ENCODE measurements at places on chromosomes 6 and 20.

- no peak for DNase-seq
Observed at GRCh38 chr6:111468329-111469012, 14.5 kb downstream of the REV3L start.

DNA sequence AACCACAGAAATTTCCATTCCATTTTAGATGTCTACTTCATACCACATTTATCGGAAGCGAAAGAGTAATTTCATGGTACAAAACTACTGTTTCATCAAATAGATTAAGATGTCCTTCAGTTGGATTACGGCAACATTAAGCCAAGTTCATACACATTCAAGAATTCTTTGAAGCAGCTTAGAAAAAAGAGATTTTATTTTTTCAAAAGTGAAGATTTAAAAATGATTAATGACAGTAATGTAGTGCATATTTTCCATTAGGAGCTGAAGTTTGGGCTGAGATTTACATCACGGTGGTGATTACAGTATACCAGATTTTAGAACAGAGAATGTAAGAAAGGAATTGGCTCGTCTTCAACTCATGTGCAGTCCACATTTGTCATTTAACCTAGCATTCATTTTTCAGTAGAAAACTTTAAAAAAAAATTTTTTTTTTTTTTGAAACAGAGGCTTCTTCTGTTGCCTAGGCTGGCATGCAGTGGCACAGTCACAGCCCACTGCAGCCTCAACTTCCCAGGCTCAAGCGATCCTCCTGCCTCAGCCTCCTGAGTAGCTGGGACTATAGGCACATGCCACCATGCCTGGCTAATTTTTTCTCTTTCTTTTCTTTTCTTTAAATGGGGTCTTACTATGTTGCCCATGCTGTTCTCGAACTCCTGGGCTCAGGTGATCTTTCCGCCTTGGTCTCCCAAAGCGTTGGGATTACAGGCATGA lies 1.9 kb downstream of the SYNJ2 start:
- no peak for DNase-seq

DNA sequence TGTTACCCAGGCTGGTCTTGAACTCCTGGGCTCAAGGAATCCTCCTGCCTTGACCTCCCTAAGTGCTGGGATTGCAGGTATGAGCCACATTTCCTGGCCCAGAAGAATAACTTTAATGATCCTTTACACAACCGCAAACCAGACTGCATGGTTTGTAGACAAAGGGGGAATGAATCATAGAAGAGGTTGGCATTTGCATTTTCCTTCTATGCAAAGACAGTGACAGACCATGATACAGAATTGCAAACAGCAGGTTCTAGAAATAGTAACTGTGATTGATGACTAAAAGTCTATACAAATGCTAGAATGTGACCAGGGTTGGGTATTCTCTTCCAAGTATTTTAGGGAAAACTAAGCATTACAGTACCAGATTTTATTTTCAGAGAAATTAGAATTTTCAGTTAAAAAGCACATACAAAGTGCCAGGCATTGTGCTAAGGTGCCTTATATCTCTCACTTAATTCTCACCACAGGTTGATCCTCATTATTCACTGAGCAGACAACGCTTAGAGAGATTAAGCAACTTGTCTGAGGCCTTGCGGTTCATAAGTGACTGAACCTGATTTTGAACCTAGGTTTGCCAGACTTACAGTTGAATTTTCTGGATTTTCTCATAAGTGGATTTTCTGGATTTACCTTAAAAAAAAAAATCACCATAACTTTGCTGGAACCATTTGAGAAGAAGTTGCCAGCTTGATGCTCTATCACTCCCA lies 146.6 kb downstream of the ZFAND3 start:
- no peak for DNase-seq

DNA sequence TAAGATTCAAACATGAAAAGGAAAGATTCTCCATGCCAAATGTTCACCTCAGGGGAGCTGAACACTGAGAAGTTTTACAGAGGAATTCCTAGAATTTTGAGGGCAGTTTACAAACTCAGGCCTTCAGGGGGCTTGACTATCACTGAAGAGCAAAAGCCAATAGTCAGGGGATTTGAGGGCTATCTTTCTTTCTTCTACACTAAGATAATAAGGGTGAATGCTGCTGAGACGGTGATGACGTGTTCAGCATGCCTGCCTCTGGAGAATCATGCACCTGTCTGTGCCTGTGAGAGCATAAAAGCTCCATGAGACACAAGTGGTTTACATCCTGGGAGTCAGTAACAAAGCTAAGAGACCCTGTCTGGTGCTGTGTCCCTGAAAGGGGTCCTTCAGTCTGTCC lies 1085.6 kb downstream of the KIF16B start:
- no peak for DNase-seq

DNA sequence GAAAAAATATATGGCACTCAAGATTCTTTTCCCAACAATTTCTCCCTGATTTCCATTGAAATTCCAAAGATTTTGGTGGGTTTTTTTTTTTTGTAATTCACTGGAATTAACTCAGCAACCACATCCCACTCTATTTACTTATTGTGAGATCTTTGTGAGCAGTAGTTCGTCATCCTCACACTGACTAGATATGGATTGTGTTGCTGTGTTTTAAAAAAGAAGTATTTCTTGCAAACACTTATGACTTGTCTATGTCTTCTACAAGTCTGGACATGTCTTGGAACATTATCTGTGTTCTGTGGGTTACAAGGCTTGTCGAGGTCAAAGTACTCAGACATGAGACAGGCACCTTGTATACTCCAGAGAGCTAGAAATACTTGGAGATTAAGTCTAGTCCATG lies 7.3 kb upstream of the TENT5A start:
- DNase-seq: no peak

- no peak for DNase-seq
Observed at GRCh38 chr6:104019075-104019753, 840.5 kb downstream of the HACE1 start.

DNA sequence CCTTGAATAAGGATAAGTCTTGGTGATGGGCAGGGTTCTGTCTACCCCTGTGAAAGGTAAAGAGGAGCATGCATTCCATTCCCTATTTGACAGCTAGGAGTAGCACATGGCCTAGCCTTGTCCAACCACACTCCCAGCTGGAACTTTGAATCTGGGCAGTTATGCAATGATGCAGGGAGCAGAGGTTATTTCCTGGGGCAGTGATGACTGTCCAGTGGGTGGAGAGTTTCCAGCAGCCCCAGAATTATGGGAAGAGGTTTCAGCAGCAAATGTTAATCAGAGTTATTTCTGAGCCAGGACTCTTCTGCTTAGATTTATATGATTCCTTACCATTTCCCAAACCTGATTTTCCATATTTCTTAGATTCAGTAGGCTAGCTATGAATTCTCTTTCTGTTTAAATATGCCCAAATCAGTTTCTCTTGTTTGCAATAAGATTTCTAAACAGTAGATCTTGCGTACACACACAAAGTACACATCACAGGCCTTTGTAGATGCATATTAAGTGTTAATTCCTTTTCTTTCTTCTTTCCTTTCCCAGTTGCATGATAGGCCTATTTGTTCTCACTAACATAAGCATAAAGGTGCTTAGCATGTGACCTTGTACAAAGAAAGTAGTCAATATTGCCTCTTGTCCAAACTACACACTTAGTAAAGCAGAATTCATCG lies 17.3 kb upstream of the TXLNB start:
- no peak for DNase-seq

DNA sequence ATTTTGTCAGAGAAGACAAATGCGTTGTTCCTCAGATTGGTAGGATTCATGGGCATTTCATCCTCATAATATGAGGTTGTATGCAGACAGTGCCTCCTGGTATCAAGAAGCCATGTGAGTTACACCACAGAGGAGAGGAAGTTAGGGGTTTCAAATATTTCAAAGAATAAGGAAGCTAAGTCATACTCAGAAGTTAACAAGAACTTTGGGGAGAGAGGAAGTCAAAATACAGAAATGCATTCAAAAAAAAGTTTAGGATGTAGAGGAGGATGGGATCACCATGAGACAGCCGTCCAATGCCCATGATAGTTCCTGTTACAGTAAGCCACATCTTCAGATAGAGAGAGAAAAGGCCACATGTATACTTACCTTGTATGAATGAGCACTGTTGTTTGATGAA lies 22.3 kb downstream of the HLA-DOB start:
- no peak for DNase-seq

DNA sequence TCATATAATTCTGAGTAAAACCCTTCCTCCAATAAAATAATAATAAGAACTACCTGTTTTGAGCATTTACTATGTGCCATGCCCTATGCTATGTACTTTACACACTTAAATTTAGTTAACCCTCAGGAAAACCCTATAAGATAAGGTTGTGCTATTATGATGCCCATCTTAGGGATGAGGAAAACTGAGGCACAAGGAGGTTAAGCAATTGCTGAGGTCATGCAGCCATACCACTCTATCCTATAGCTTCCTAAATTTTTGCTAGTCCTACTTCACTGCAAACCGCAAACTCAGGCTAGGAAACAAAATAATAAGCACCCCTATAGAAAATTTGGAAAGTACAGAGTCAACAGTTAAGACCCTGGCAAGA lies 38.9 kb upstream of the GFOD1 start:
- no peak for DNase-seq

- no peak for DNase-seq
Observed at GRCh38 chr6:56642366-56643261, at the start of gene DST. TSS of gene DST (minus strand) at chr6:56642889.

- no peak for DNase-seq
Observed at GRCh38 chr6:111566873-111567517, 38.7 kb downstream of the TRAF3IP2 start.
